Hypothalamus (tissue), 51 donors: ENCODE measurements at places on chromosomes 1 and 21.

- no peak for DNase-seq
Measured at GRCh38 chr1:39499668-39500067, 8.2 kb downstream of the BMP8A start.

GRCh38 chr21:46409641-46410406 lies 48.9 kb upstream of the DIP2A start:
- DNase-seq: no peak

- DNase-seq: no peak
Measured at GRCh38 chr1:68377098-68377497, 72.7 kb downstream of the RPE65 start.

- no peak for DNase-seq
Measured at GRCh38 chr1:152013664-152014237, 20.1 kb upstream of the S100A10 start.

DNA sequence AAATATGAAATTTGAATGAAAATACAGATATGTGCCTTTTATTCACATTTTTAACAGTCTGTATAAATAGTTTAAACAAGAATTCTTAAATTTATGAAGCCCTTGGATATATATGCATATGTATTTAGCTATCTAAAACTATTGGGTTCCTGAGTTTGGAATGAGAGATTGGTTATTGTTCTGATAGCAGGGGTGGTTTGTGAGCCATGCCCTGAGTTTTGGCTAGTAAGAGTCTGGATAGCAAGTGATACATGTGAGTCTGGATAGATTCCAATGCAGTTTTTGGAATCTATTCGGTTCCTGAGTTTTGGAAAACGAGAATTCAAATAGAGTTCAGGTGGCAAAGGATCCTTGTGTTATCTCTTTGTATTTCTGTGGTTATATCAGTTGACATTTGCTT lies 2.8 kb downstream of the MAN1A2 start:
- no peak for DNase-seq

- DNase-seq: no peak
Measured at GRCh38 chr1:198125995-198126735, 30.6 kb upstream of the NEK7 start.

DNA sequence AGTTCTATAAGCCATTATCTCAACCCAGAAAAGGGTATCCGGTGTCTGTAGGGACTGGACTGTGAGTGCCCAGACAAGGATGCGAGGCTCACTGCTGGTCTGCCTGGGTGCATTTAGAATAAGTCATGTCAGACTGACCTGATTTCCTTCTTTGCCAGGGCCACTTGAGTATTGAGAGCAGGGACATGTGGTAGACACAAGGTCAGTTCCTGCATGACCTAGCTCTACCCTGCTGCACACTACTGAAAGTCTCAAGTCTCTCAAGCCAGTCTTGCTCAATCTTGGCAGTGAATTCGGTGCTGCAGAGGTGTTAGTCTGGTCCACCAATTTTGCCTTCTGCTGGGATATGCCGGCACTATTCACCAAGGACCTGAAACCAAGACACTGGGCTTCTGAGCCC lies 180.1 kb downstream of the C1orf94 start:
- DNase-seq: no peak

- DNase-seq: no peak
Measured at GRCh38 chr1:24540906-24541710, 14.8 kb upstream of the NCMAP start.

DNA sequence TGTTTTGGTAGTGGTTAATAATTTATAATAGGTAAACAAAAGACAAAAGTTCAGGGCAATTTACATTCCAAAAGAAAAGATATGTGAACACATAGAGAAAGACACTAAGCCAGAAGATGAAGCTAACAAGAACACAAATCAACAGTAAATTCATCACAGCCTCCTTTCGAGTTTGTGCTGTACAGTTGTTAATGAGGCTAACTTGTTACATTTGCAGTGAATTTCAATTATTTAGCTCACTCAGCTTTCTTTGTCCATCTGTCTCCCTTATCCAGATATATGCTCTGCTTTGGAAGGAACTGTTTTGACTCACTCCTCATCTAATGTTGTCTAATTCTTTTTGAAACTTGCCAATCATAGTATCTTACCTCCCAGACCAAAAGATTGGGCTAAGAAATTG lies 423.3 kb upstream of the OLFM3 start:
- no peak for DNase-seq

- DNase-seq: no peak
Measured at GRCh38 chr1:227889047-227889862, 58.5 kb downstream of the WNT9A start.

DNA sequence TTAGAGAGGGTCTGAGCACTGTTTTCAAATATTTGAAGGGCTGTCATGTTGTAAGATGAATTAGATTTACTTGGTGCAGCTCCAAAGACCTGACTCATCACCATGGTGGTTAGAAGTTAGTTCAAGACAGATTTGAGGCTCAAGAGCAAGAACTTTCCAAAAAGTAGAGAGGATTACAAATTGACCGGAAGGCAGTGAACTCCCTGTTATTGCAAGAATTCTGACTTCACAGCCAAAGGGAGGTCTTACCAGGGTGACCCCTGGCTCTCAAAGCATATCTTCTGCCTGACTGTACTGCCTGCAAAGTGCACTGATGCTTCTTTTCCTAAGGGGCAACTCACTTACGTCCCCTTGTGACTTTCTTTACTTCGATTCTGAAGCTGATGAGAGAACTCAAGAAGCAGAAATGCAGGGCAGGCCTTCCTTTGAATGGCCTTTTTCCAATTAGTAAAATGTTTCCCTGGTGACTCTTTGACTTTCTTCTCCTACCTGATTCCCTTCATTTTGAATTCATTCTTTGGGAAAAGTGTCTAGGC lies 86.4 kb downstream of the NAV1 start:
- DNase-seq: no peak

DNA sequence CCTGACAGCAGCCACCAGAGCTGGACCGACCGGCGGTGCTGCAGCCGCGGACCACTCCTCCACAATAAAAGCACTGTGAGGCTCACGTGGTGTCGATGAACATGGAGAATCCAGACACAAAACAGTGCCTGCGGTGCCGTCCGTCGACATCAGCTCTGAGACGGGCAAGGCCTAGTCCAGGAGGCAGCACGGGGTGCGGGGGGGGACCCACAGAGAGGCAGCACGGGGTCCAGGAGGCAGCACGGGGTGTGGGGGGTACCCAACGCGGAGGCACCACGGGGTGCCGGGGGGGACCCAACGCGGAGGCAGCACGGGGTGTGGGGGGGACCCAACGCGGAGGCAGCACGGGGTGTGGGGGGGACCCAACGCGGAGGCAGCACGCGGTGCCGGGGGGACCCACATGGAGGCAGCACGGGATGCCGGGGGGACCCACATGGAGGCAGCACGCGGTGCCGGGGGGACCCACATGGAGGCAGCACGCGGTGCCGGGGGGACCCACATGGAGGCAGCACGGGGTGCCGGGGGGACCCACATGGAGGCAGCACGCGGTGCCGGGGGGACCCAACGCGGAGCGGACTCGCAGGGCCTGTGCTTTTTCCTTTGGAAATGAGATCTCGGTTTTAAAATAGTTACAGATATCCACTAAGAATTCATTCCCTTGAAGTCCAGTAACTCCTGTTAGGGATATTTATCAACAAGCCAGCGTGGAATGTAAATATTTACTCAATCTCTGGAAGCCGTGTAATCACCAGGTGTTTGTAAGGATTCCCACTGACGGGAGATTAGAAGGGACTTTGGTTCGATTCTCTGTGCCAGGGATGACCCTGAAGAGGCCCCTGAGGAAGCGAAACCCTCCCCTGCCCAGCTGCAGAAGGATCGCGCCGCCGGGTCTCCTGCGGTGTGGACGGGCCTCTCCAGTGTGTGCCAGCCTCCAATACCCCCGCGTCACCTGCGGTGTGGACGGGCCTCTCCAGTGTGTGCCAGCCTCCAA lies 52.1 kb downstream of the COL6A1 start:
- DNase-seq: no peak

DNA sequence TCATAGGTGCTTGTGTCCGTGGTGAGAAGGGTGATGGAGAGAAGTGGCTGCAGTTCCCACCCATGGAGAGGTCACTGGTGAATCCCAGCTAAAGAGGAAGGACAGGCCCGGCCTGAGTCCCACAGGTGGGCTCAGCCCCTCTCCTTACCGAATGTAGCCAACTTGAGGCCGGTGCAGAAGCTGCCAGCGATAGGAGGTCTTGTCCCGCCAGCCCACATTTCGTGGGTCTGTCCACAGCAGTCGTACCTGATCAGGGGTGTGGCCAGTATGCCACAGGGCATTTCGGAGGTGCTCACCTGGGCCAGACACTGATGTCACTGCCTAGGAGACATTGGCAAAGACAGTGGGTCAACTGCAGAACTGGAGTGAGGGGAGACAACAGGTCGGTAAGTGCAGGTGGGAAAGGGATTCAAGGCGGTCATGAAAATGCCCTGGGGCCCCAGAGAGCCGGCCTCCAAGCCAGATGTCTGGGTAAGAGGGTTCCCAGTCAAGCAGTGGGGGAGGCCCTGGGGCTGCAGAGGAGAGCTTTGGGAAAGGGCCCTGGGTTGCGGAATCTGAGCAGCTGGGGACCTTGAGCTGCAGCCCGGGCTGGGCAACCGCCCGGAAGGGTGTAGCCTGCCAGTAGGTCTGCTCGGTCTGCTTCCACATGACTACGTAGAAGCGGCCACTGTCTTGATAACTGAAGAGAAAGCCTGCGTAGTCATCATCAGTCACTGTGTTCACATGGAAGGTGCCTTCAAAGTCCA lies 10.6 kb downstream of the THBS3 start:
- DNase-seq: no peak

DNA sequence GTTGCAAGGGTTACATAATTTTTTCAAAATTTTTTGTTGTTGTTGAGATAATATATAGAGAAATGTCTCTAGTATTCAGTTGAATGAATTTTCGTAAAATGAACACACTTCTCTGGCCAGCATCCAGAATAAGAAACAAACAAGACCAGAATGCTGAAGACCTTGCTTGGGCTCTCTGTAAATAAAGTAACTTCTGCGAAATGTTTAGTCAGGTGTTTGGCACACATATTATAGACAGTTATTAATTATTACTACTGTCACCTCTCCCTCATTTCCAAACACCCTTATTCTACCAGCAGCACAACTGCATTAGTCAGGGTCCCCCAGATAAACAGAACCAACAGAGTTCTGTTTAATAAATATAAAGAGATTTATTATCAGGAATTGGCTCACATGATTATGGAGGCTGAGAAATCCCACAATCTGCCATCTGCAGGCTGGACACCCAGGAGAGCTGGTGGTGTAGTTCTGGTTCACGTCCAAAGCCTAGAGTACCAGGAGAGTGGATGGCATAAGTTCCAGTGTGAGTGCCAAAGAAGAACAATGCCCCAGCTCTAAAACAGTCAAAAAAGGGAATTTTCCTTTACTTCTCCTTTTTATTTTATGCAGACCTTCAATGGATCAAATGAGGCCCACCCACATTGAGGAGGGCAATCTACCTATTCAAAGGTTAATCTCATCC lies 44.1 kb upstream of the KCND3 start:
- no peak for DNase-seq

DNA sequence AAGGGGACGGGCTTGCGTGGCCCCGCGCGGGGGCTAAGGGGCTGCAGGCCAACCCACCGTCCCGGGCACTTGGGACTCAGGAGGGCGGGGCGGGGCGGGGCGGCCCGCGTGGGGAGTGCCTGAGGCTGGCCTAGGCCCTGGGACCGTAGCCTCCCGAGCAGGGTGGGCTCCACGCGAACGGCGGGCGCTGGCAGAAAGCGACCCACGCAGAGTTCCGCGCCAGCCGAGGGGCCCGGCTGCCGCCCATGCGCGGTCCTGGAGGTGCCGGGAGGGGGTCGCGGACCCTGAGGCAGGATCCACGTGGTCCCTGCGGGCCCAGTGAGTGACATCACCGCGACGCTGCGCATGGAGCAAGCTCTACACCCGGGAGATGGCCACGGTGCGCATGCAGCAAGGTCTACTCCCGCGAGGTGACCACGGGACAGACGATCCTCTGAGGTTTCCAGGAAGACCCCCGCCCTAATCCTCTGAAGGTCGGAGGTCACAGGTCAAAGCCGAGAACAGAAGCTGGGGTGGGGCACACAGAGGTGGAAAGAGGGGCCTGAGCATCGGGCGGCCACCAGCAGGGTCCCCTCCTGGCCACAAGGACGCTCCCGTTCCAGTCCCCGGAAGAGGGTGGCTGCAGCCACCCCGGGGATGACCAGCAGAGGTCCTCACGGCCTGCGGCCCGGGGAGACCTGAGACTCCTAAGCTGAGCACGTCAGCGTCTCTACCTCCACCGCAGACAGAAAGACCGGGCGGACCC lies 13.5 kb upstream of the SLC19A1 start:
- DNase-seq: peak; percentile 85

DNA sequence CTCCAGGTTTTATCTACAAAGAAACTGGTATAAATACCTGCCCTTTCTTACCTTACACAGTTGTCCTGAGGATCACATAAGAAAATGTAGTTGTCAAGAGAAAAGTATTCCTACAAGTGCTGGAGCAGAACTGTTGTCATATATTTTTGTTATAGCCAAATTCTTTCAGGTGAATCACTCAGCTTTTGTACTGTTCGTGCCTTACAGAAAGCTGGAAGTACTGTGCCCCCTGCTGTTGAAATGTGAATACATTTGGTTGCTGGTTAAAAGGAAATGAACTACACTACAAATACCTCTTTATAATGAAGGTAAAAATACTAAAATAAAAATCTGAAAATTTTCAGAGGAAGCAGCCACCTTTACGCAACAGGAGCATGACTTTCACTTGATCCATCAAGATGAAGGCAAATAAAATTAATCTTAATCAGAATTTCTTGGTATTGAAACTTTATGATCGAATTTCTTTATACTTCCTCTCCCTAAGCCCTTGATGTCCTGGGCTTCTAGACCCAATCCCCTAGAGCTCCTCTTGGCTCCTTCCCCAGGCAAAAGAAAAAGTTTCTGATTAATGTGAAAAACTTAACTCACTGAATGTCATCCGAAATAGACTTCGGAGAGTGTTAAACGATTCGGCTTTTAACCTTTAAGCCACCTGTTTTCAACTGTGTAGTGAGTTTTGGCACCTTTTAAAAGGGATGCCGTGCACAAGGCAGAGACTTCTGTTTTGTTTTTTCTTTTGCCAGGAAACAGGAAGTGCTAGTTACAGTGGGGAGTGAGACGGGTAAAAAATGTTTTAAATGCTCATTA lies 12.5 kb downstream of the CHML start:
- no peak for DNase-seq

GRCh38 chr1:42922687-42923366 lies 35.8 kb downstream of the SLC2A1 start:
- DNase-seq: no peak

DNA sequence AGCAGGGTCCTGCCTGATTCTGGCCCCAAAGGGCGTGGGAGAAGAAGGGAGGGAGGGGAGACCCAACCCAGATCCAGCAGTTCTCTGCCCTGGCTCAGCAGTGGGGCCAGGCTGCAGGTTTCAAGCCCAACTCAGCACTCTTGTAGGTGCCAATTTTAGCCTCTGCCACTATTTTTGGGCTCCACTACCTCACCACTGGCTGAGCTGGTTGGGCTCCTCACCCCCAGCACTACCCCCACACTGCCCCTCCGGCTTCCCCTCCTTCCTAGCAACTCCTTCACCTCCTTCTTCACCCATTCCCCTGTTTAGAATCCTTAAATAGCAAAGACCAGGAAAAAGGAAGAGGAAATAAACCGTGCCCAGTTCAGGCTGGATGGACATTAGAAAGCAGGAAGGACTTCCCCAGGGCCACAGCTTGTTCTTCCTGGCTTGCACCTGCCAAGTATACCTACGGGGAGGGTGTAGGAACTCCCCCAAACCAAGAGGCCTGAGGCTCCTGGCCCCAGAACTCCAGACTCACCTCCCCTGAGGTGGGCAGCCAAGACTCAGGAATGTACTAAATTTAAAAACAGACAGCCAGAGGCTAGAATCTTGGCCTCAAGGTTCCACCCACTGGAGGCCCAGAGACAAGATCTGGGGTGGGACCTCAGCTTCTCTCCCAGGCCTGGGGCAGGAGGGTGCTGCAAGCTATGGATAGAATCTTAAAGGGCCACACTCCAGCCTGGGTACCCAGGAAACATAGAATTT lies 1.4 kb upstream of the ARHGEF2 start:
- no peak for DNase-seq

GRCh38 chr21:42593007-42593814 lies 60.2 kb upstream of the PDE9A start:
- no peak for DNase-seq
